ENCODE measurements at places on chromosomes 4 and X.
A peak's percentile ranks its signal among the peaks of the same experiment; 100 is the strongest.

DNA sequence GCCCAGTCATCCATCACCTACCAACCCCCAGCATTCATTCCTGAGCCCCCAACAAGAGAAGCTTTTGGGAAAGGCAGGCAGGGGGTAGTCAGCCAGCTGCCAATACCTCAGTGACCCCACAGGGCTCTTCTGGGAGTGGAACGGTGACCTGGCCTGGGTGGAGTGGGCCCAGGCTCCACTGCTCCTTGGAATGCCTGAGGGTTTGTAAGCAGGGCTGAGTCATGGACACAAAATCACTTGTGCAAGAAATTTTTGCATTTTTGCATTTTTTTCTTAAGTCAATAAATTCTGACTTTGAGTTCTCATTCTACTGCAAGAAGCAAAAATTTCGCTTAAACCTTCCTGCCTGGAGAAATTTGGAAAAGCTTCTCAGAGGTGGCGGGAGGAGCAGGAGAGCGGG lies 18.5 kb downstream of the SORCS2 start:
- DNase-seq = no peak

- DNase-seq = no peak
Observed at GRCh38 chr4:34196375-34196774, 2047.9 kb downstream of the ARAP2 start.

DNA sequence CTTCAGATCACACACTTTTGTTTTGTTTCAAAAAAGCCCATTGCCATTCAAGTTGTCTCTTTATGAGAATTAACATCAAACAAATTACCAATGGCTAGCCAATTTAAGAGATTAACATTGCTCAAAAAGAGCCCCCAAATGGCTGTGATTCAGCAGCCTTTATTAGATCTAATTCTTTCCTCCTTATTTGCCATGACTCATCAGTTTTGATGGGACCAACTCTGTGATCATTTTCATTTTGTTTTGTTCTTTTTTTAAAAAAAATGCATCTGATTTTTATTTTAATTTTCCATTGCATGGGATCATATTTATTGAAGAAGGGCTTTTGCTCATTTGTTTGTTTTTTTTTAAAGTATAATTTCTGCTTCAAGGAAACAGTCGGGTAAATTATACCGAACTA lies 161.6 kb upstream of the FRMPD4 start:
- no peak for DNase-seq

- peak; percentile 86 for DNase-seq
Observed at GRCh38 chr4:101345596-101346350, 1.6 kb downstream of the PPP3CA start.
